ENCODE measurements at places on chromosomes 1 and 21. TPM values are rescaled to one million over a fixed set of nuclear protein-coding genes. Genes with fewer than 3 reads are reported as not detected.
A peak's percentile ranks its signal among the peaks of the same experiment; 100 is the strongest.

- DNase-seq, result no peak
These were observed 63.0 kb downstream of the HLX start for GRCh38 chr1:220942278-220942677.

DNA sequence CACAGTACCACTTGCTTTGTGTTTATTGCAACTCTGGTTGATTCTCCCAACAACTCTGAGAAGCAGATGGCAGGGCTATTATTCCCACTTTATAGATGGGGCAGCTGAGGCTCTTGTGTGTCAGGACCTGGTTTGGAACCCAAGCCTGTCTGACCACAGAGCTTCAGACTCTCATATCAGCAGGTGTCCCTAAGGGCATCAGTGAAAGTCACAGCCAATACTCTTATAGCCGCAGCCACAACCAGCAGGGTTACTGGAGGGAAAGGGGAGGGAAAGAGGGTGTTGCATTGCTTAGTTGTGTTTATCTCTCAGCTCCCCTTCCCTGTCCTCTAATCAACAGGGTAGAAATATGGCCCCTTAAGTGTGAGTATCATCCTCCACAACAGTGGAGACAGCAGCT, 304.0 kb downstream of the RRAGC start:
- no peak for DNase-seq

- DNase-seq, result no peak
These were observed 316.9 kb downstream of the VAV3 start for GRCh38 chr1:107648071-107648470.

GRCh38 chr1:110339407-110340206, 430 bp downstream of the RBM15 start:
- peak; percentile 44 for DNase-seq

DNA sequence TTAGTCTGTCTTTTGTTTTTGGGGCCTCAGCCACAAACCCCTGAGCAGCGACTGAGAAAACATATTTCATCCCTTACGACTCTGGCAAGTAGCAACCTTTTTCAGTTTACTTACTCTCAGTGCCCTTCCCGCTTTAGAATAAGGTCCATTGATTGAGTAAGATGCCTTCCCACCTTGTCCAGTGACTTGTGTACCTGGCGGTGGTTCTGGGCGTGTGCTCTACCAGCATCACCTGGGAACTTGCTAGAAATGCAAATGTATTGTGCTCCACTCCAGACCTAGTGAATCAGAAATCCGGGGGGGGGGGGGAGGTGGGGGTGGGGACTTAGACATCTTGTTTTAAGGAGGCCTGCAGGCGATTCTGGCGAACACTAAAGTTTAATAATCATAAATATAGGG, 72.1 kb downstream of the S1PR1 start:
- DNase-seq, result no peak

GRCh38 chr1:225460737-225461532, 33.1 kb upstream of the LBR start:
- DNase-seq, result no peak

DNA sequence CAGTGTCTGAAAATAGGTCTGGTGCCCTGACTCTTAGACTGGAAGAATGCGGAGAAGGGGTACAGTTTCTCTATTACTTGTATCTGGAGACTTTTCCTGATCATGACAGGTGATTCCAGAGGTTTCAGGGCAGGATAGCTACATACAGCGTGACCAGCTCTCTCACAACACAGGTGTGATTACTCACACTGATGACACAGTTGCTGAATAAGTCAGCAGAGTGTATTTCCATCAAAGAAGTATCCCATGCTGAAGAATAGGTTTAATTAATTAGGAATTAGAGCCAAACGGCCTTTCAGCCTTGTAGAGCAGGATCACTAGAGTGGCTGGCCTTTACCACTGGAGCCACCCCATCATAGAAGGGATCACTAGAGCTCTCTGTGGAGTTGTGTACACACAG, 298.6 kb downstream of the LMX1A start:
- DNase-seq, result no peak

DNA sequence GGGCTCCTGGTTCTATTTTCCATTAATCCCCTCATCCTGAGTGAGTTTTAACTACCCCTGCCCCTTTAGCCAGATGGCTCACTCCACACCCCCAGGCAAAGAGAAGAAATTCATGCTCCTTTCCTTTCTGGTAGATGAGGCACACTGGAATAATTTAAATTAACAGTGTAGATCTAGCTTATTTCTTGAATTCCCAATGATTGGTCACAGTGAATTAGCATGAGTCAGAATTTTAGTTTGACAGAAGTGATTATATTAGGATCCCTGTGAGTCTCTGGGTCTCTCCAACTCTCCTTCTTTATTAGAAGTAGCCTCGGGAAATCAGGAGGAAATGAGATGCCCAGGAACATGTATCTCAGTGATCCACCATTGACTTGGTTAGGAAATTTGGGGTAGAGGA, 103.1 kb upstream of the KAZN start:
- no peak for DNase-seq

- DNase-seq, result no peak
These were observed 454.6 kb upstream of the RUNX1 start for GRCh38 chr21:35503671-35504070.

- DNase-seq, result no peak
These were observed 185.7 kb downstream of the HIVEP3 start for GRCh38 chr1:41733021-41733420.

- no peak for DNase-seq
These were observed 41.3 kb upstream of the KIF21B start for GRCh38 chr1:201064806-201065205.

- no peak for DNase-seq
These were observed 917 bp downstream of the RAP1A start for GRCh38 chr1:111620441-111620971.

DNA sequence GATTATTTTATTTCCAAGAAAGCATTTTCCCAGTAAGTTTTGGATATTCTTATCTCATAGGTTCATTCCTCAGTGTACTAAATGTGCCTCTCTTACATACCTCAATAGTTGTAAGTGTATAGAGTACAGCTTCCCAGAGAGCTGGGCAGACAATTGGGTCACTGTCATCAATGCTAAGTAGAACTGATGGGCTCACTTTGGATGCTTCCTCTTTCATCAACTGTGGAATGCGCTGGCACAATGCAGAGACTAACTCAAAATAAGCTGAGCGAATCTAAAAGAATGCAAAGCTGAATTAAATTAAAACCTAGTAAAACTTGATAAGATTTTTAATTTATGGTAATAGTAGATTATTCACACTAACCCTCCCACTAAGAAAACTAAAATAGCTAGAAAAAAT, 21.5 kb downstream of the LTN1 start:
- DNase-seq, result no peak

DNA sequence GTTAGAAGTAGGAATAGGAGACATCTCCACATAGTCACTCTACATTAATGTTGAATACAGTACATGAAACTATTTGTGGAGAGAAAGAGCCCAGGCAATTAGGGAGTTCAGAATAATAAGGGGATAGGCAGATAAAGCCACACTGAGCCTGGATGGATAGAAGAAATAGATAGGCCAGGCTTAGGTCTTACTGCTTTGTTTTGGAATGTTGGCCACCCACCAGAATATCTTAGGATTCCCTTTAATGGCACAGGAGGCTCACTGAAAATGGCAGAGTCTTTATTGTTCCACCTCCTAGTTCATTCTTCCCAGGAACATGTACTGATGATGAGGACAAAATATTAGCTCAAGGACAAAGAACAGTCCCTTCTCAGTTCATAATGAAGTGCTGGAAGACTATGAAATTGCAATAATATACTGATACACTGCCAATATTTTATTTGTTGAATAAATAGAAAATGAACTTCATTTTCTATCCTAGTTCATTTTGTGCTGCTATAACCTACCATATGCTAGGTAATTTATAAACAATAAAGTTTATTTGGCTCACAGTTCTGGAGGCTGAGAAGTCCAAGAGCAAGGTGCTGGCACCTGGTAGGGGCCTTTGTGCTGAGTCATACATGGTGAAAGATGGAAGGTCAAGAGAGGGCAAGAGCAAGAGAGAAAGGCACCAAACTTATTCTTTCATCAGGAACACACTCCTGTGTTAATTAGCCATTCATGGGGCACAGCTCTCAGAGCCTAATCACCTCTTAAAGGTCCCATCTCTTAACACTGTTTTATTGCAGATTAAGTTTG, 87.3 kb downstream of the TBX15 start:
- no peak for DNase-seq

DNA sequence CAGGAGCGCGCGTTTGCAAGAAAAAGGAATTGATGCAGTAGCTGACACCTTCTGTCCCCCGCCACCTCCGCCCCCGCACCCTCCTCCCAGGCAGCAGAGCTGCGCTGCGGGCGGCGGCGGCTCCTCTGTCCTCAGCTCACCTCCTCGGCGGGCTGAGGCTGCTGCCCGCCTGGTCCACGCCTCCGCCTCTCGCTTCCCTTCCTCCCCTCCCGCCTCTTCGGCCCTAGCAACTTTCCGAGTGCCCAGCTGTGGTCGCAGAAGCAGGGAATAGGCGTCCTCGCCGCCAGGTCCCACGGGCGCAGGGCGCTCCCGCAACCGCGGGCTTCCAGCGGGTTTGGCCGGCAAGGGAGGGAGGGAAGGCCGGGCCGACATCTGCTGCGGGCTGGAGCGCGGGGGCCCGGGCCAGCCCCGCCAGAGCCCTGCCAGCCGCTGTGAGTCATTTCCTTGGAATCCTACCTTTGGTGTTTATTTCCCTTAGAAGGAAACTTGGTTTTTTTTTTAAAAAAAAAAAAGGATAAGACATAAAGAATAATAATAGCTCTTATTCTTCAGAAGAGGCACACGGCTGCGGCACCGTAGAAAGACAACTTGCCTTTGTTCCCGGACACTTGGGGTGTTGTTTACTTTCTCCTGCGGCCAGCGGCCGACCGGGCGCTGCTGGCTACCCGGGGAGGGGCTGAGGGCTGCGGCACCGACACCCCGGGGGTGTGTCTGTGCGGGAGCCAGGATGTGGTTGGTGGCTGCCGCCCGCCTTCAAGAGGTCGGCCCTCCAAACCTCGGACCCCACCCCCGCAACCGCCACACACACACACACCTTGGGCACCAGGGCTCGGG, 1.1 kb downstream of the SERTAD4 start:
- peak; percentile 89 for DNase-seq

GRCh38 chr21:33112681-33113080, 42.7 kb downstream of the OLIG1 start:
- no peak for DNase-seq

GRCh38 chr21:42679319-42680057, 26.1 kb downstream of the PDE9A start:
- no peak for DNase-seq

- no peak for DNase-seq
These were observed 36.8 kb upstream of the RALGPS2 start for GRCh38 chr1:178688244-178688643.

GRCh38 chr1:112505400-112505785, 3.4 kb upstream of the WNT2B start:
- DNase-seq, result no peak

DNA sequence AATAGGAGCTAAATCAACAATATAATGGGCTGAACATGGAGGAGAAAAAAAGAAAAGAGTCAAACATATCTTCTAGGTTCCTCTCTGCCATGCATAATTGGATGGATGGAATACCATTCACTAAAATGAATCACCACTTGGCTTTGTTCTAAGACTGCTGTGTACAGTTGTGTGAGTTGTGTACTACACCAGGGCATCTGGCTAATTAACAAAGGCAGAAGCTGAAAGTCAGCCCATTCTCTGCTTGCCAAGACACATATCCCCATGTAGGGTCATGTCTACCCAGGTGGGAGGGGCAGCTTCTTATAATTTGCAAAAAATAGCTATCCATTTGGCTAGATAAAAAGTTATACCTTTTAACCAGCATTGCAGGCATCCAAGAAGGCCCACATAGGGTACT, 21.0 kb downstream of the JUN start:
- no peak for DNase-seq

GRCh38 chr1:214718724-214719123, 115.7 kb downstream of the CENPF start:
- no peak for DNase-seq

The PRAMEF15 gene
- total RNA-seq, result not detected

The TGFB2 gene
- total RNA-seq, result 32.2 TPM

The BMP8A gene
- total RNA-seq, result 0.40 TPM

The ADAM30 gene
- not detected for total RNA-seq

The SLAMF9 gene
- not detected for total RNA-seq

The INKA2 gene
- 0.07 TPM for total RNA-seq

The KRTAP13-4 gene
- not detected for total RNA-seq

The CELA3B gene
- not detected for total RNA-seq

The PTAFR gene
- total RNA-seq, result 2.5 TPM

The GJC2 gene
- 1.2 TPM for total RNA-seq

The TMEM82 gene
- not detected for total RNA-seq

The ARHGEF16 gene
- 28.0 TPM for total RNA-seq

The SLC9A1 gene
- 17.4 TPM for total RNA-seq

The CDA gene
- 7.4 TPM for total RNA-seq
